ENCODE measurements at places on chromosomes 4 and X. TPM values are rescaled to one million over a fixed set of nuclear protein-coding genes. Genes with fewer than 3 reads are reported as not detected.

DNA sequence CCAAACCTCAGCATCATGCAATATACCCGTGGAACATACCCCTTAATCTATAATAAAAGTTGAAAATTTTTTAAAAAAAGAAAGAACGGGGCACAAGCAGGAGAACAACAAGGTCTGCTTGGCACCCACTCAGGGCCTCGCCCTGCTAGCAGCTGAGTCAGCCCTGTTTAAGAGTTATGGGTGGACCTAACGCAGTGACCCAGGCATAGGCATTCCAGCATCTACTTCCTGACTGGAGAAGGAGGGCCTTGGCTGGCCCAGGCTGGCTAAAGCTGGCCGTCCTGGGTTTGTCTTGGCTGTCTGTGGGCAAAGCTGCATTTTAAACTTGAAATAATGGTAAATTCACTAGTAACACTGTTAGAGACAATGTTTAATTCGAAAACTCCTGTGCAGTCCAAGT is 236.7 kb upstream of the PGRMC2 start:
- DNase-seq, result peak; percentile 54

DNA sequence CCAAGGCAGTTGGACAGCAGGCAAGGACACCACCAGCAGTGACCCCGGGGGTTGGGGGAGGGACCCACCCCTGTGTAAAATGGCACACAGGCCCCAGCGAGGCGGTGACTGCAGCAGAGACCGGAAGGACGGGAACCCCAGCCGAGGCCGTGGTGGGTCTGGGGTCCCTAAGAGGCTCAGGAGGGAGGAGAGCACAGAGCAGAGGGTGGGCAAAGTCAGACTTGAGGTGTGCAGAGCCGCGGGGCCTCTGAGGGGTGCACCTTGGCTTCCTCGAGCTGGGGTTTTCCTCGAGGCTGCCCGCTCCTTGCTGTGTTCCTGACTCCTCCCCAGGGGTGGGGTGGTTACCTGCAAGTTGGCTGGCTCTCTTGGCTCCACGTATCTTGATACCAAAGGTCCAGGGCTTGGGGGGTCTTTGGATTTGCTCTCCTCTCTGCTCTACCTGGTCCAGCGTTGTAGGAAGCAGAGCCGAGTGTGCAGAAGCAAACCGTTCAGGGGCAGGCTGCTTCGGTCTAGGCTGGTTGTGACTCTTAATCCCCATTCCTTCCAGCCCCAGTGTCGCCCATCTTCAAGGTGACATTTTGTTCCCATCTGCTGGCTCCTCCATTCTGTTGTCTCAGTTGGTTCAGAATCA is 37.9 kb upstream of the SORCS2 start:
- no peak for DNase-seq

- DNase-seq, result peak; percentile 17
Measured at GRCh38 chrX:57918750-57919436, 8.6 kb upstream of the ZXDA start.

DNA sequence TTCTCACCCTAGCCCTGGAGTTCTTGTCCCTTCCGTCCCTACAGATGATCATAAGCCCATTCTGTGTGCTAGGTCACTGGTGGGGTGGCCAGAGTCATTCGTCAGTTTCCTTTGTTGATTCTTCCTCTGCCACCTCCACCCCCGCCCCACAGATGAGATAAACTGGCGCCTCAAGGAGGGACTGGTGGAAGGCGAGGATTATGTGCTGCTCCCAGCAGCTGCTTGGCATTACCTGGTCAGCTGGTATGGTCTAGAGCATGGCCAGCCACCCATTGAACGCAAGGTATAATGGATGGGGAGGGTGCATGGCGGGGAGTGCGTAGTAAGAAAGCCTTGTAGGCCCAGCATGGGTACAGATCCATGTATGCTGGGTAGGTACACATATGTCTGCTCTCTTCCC is 6.4 kb downstream of the USP11 start:
- DNase-seq, result no peak

DNA sequence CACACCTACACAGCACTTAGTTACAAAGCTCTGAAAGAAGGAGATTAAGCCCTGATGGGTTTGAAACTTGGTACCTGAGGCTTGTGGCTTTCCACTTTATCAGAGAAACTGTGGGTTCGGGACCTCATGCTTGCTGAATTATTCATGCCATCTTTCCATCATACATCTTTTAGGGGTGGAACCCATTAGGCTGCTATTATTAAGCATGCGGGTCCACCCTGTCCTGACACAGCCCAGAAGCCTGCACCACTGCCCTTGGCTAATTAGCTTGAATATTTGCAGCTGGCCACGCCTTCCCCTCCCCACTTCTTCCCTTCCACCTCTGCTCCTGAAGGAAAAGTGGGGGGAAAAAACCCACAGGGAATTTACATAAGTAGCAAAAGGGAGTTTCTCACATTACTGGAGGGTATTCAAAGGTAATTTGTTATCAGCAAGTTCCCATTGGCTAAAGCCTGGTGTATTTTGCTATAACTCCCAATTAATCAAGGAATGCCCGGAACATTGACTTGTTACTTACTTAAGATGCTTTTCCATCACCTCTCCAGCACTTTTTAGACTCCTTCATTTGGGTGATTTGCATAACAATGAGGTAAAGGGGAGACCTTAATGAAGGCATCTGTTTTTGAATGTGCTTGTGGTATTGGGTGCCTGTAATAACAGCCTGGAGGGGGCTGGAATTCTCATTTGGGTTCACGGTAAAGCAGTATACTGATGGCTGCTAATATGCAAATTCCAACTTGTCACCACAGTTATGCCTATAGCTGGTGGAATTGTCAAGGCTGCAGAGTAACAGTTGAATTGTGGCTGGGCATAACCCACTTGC is 231.7 kb upstream of the GATB start:
- no peak for DNase-seq

DNA sequence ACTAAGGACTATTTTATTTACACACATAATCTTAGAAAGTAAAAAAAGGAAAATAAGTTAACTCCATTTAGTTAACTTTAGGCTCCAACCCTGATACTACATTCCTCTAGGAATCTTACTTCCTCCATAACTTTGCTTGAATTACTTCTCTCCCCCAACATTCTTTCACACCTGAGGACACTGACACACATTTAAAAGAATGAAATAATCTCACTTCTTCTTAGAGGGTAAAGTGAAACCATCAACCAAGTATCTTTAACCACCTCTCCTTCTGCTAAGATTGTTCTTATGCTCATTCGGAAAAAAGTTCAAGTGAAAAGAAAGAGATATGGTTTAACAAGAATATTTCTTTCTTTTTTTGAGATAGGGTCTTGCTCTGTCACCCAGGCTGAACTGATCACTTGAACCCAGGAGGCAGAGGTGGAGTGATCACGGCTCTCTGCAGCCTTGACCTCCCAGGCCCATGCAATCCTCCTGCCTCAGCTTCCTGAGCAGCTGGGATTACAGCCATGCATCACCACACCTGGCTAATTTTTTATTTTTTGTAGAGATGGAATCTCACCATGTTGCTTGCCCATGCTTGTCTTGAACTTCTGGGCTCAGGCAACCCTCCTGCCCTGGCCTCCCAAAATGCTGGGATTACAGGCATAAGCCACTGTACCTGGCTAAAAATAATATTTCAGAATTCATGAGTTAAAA is 28.5 kb downstream of the SLC25A4 start:
- DNase-seq, result no peak

- no peak for DNase-seq
Measured at GRCh38 chr4:153522802-153523094, 56.6 kb downstream of the TMEM131L start.

GRCh38 chrX:115344885-115345614 is 55.5 kb downstream of the LUZP4 start:
- DNase-seq, result peak; percentile 90

- no peak for DNase-seq
Measured at GRCh38 chr4:40844261-40844660, 94.5 kb downstream of the NSUN7 start.

DNA sequence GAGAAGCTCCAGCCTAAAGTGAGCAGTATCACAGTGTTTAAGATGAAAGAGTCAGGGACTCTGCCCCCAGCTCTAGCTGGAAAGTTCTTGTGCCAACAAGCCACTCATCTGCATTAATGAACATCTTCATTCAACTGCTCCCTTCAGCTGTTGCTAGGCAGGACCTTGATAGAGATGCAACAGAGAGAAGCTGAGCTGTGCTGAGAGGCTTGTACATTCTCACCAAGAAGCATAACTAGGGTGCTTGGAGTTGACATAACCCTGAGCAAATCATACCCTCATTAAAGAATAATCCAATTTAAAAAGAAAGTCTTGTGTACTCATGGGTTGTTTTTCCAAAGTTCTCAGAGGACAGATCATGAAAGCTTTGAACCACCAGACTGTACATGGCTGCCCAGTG is 63.2 kb downstream of the ATXN3L start:
- no peak for DNase-seq

DNA sequence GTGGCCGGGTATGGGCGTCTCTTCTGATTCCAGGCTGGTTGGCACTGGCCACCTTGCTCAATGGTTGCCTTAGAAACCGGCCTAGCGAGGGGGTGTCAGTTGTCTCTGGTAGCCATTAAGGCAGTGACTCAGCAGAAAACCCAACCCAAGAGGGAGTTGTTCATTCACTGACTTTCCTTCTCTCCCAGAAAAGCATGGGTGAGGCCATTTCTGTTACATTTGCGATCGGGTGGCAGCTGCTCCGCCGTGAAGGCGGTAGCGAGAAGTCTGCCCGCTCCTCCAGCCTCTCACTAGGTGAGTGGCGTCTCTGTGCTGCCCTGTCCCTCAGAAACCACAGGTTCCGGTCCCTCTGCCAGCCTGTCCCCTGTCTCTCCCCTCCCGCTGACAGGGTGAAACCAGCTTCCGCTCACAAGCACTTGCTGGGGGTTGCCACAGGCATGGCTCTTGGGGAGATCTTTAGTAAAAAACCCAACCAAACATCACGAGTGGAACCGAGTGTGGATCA is 17.4 kb downstream of the IRAK1 start:
- no peak for DNase-seq

- DNase-seq, result no peak
Measured at GRCh38 chr4:168021666-168022065, 70.7 kb upstream of the ANXA10 start.

GRCh38 chr4:38154681-38155588 is 194.7 kb downstream of the PTTG2 start:
- no peak for DNase-seq

DNA sequence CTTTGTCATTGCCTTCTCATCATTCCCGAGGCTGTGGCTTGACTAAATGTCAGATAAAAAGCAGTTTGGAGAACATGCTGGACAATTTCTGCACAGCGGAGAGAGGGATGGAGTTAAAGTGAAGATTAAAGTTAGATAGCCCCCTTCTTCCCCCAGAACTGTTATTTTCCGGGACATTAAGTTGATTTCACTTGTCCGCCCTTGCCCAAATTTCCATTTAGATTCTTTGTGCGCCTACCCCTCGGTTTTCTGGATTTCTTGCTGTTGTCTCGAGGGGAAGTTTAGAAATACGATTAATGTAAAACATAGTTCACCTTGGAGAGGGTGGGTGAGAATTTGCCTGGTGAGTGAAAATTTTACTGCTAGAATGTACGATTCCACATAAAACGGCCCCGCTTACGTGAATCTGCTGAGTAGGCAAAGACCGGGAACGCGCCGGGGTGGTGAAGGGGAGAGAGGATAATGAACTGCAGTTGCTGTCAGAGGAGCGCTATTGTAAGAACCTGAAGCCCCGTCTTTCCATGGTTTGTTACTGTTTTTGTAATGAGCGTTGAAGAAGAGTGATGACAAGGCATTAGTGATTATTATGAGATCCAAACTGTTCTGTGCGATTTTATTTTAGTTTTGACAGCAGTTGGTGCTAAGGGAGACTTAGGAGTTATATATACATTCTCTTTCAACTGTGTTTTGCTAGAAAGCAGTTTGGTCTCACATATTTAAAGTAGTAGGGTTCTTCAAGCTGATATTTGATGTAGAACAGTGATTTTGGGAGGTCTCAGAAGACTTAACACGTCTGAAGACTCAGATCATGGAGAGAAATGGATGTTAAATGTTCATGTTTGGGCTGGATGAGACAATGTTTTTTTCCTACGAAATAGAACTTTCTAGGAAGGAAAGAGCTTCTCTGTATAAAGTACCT is 73.0 kb downstream of the AFF1 start:
- peak; percentile 65 for DNase-seq

The SLC4A4 gene
- total RNA-seq, result 0.09 TPM

The ERCC6L gene
- total RNA-seq, result 14.4 TPM

The PDE5A gene
- 45.0 TPM for total RNA-seq

The GABRQ gene
- total RNA-seq, result 0.11 TPM

The EDNRA gene
- 2.9 TPM for total RNA-seq

Data from SJSA1 (cell line).